PC-9 (cell line): ENCODE measurements at places on chromosomes 2 and 18. TPM values are rescaled to one million over a fixed set of nuclear protein-coding genes. Genes with fewer than 3 reads are reported as not detected.

GRCh38 chr2:78304678-78305077, 720.8 kb upstream of the REG3G start:
- DNase-seq, result no peak

GRCh38 chr2:222606306-222606705, 49.6 kb downstream of the FARSB start:
- no peak for DNase-seq

DNA sequence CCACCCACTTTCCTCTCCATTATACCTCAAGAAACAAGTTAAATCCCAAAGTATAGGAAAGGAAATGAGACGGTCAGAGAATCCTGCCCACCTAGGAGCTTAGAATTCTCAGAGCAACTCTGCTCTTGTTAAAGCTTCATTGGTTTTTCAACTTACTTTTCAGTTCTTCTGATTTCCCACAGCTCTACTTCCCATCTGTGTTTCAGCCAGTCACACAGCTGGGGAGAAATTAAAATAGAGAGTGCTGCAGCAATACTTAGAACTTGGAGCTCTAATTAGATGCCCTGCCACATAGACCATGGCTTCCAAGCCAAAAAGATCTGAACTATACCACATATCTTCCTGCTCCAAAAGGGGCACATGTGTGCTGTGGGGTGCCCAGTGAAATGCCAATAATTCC, 166.7 kb downstream of the RIT2 start:
- no peak for DNase-seq

- DNase-seq, result no peak
These were observed 23.1 kb downstream of the PASK start for GRCh38 chr2:241126201-241126611.

- DNase-seq, result no peak
These were observed 111.1 kb downstream of the CDC42EP3 start for GRCh38 chr2:37560241-37560848.

- no peak for DNase-seq
These were observed 110.9 kb upstream of the L3MBTL4 start for GRCh38 chr18:6525604-6526003.

GRCh38 chr2:135212757-135213156, 160.7 kb downstream of the RAB3GAP1 start:
- DNase-seq, result no peak

DNA sequence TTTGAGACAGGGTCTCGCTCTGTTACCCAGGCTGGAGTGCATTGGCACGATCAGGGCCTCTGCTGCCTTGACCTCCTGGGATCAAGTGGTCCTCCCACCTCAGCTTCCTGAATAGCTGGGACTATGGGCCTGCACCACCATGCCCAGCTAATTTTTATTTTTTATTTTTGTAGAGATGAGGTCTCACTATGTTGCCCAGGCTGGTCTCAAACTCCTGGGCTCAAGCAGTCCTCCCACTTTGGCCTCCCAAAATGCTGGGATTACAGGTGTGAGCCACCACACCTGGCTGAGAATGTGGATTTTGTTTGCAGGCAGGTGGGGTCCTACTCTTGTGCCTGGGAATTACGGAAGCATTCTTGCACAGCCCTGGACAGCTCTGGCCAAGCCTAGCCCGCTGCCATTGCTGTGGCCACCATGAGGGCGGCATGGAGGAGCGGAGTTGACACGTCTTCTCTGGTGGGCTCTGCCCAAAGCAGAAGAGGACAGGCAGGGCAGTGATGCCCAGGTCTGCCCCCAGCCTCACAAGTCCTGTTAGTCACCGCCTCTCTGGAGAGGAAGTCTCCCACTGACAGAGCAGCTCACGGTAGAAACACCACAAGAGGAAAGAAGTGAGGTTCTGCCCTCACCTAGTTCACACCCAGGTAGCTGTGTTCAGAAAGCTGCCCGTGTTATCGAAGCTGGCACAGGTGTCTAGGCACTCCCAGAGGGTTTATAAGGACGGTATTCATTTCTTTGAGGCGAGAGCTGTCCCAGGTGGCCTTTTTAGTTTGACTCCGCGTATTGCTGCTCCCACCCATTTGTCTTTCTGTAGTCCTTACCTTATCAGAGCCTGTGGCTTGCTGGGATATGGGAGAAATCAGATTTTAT, 46.2 kb downstream of the ARMC9 start:
- DNase-seq, result no peak

GRCh38 chr2:132517386-132517785, 100.8 kb downstream of the GPR39 start:
- no peak for DNase-seq

The OTOS gene
- not detected in 2 replicates for total RNA-seq

The HYCC2 gene
- total RNA-seq, result 8.8 and 10.7 TPM in 2 replicates

The REG3A gene
- not detected in 2 replicates for total RNA-seq

The GRHL1 gene
- total RNA-seq, result 8.6 and 10.6 TPM in 2 replicates

The HOXD3 gene
- not detected in 2 replicates for total RNA-seq
